Type B pancreatic cell (in vitro differentiated cells): ENCODE measurements at places on chromosomes 12 and 14.

DNA sequence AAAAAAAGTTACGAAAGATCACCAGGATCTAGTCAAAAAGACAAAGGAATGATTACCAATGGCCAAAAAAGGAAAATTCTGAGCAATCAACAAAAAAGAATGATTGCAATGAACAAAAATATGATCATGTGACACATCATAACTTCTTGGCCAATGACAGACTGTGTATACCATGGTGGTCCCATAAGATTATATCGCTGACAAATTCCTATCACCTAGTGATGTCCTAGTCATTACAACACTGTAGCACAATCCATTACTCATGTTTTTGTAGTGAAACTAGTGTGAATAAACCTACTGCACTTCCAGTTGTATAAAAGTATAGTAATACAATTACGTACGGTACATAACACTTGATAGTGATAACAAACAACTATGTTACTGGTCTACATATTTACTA lies 12.3 kb downstream of the SEL1L start:
- DNase-seq = no peak

- no peak for DNase-seq
Measured at GRCh38 chr14:72603639-72604038, 290.3 kb downstream of the DPF3 start.

DNA sequence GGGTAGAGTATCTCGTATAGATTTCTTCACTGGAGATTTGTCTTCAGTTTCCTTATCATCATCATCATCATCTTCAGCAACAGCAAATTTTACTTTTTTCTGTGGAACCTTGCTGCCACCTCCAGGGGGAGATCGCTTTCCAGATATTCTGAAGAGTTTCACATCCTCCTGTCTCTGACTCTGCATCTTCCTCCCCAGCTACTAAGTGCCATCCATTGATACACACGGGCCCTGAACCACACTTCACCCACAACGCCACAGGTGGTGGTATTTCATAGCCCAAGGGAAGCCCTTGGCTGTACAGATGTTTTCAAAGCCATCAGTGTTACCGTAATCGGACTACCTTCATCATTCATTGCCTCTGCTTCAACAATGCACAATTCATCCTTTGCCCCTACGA lies 82.2 kb downstream of the PPP2R5C start:
- DNase-seq = no peak

DNA sequence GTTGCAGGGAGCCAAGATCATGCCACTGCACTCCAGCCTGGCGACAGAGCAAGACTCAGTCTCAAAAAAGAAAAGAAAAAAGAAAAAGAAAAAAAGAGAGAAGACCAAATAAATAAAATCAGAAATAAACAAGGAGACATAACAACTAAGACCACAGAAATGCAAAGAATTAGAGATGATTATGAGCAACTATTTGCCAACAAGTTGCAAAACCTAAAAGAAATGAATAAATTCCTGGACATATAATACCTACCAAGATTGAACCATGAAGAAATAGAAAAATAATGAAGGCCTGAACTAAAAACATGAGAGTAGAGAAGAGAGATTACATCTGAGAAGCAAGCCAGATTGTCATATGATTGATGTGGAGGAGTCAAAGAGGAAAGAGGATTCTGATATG lies 17.6 kb upstream of the EPS8 start:
- no peak for DNase-seq
